ENCODE measurements at places on chromosomes 11 and 22. TPM values are rescaled to one million over a fixed set of nuclear protein-coding genes. Genes with fewer than 3 reads are reported as not detected.

- DNase-seq: no peak
Observed at GRCh38 chr22:44316393-44317122, 3.8 kb upstream of the SHISAL1 start.

- no peak for DNase-seq
Observed at GRCh38 chr11:60830478-60831142, 11.3 kb upstream of the CCDC86 start.

DNA sequence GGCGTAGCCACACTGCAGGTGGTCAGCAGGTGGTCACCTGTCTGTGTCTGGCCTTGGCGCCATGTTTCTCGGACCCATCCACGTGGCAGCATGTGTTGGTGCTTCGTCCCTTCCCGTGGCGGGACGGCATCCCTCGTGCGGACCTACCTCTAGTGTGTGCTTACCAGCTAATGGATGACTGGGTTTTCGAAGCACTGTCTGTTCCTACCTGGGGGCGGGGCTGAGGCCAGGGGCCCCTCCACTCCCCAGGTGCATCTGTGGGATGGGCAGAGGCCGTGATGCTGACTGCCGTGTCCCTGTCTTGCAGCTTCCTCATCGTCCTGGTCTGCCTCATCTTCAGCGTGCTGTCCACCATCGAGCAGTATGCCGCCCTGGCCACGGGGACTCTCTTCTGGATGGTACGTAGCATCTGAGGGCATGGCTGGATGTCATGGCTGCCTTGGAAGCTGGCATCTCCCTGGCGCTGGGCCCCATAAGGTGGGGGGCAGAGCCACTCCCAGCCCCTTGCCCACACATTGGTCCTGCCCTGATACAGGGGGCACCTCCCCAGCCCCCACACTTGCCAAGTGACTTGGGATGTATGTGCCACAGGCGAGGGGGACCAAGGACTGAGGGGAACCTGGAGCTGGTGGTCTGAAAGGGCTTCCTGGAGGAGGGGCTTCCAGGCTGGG, 82.9 kb downstream of the KCNQ1 start:
- DNase-seq: peak; percentile 42

RFPL2 gene
- total RNA-seq: not detected

KREMEN1 gene
- total RNA-seq: 73.0 TPM

GRCh38 chr11:130162733-130163132, 3.2 kb downstream of the ST14 start:
- DNase-seq: no peak

- no peak for DNase-seq
Observed at GRCh38 chr22:40114411-40114810, 63.3 kb upstream of the TNRC6B start.

DNA sequence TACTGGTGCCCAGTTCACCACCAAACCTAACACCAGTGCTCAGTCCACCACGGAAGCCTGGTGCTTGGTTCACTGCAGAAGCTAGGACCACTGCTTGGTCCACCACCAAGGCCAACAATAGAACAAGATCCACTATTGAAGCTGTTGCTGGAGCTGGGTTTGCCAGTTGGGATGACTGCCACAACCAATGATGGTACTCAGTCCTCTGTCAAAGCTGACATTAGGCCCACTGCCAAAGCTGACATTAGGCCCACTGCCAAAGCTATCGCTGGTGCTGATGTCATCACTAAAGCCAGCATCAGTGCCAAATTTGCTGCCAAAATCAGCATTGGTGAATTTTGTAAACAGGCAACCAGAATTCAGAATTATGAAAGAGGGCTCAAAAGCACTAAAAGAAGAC, 1850.2 kb upstream of the RAG2 start:
- peak; percentile 82 for DNase-seq

DNA sequence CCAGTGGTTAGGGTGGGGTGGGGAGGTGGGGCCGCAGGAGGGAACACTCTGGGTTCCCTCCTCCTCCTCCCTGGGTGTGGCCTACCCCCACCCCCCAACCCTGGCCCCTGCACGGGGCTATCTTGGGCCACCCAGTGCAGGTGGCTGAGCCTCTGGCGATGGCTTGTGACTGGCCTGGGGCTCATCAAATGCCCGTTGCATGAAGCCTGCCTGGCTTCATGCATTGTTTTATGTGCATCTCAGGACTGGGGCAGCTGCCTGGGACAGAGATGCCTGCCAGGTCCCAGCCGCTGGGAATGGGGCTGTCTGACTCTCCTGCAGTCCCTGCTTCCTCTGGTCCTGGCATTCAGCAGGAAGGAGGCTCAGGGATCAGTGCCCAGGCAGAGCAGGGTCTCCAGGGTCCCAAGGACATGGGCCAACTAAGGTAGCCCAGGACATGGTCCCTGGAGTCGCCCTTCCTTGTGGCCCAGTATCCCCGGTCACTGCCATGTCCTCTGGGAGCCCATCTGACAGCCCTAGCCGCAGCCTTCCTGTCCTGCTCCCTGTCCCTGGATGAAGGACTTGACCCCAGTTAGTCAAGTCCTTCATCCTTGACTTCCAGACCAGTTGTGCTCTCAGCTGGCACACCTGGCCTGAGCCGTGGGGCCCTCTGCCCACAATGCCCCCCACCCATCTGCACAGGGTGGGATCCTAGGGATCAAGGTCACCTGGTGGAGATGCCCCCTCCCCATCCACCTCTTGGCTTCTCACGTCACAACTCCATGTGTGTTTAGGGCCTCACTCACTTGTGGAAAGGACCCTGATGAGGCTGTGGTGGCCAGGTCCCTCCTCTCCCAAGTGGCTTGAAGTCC, 112.1 kb upstream of the FGF3 start:
- no peak for DNase-seq

- DNase-seq: no peak
Observed at GRCh38 chr11:69562816-69563215, 78.1 kb upstream of the CCND1 start.

RIMBP3B gene
- 0.06 TPM for total RNA-seq

DNA sequence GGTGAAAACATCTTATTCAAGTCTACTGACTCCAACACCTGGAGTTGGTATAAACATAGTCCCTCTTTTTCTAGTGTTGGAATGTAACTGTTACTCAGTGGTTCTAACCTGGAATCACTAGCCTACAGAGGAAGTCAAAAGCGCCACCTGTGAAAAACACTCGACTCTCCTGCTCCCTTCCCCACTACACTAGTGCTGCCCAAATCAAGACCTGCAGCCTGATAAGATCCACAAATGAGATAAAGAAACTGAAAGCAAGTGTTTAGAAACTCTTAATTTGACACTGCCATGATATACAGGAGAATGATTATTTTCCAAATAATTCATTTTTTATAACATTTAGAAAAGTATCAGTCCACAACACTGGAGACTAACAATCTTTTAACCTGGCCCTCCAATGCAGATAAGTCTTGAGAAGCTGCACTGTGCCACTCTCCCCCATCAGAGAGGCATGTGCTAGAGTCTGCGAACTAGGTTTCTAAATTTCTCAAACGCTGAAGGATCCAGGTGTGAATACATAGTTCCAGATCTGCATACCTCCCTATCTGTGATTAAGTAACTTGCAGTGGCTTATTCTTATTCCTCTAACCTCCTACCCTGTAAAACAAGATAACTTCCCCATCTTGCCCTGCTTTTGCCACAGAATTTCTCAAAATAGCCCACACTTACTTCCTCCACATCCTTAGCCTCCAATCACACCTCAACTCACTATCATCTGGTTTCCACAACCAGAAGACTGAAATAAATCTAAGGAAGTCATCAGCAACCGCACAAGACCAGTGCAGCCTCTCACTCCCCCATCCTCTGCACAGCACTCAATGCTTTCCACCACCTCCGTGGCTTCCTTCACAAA, 88.1 kb downstream of the RRAS2 start:
- DNase-seq: no peak

DNA sequence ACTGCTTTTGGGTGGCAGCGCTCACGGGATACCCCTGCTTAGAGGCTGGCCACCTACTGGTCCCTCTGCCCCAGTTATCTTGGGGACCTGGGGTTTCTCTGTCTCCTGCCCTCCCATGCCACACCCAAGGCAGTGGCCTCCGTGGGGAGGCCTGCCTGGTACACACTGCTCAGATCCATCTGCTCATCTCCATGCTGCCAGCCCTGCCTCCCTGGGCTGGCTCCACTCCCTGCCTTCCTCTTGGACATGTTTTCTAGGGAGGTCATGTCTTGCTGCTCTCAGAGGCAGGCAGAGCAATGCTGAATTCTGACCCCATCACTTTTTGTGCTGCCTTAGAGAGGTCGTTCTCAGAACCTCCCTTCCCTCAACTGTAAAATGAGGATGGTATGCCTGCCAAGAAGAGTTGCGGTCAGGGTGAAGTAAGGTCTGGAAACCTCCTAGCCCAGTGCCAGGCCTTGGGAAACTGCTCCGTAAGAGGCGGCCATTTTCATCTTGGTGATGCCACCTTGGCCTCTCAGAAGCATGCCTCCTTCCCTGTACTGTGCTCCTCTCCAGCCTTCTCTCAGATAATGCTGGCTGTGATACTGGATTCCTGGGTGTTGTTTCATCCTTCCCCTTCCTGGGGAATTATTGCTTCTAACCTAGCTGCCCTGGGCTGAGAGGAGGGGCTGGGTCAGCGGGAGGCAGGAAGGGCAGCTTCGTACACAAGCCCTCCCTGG, 186.4 kb upstream of the ZBED5 start:
- DNase-seq: no peak

DNA sequence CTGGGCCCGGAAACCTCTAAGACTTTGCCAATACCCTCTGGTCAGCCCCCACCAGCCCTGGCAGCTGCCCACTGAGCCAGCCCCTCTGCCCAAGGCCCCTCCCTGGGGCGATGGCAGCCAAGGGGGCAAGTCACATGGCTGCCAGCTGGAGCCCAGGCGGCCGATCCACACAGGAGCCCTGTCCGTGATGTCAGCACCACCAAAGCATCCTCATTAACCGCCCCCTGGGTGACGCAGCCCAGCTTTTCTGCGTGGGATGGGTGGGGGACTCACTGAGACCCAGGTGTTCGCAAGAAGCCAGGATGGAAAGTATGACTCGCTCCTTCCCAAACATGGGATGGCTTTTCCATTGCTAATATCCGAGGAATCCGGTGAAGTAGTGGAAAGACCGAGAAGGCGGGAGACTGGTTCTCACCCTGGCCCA, 46.6 kb upstream of the WNT7B start:
- no peak for DNase-seq

DNA sequence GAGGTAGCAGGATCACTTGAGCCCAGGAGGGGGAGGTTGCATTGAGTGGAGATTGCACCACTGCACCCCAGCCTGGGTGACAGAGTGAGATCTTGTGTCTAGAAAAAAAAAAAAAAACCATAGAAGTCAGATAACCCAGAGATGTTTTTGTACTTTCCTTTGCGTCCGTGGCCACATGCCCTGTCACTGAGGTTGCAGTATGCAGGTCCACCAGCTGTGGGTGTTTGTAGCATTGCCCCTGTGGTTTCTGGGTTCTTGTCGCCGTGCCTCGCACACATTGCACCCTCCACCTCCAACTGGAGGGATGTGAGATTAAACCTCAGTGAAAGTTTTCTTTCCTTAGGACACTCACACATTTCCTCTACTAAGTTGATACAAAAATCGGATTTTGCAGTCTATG, 70.3 kb downstream of the TNRC6B start:
- DNase-seq: no peak

GRCh38 chr11:115528225-115528624, 24.0 kb upstream of the CADM1 start:
- peak; percentile 59 for DNase-seq

DNA sequence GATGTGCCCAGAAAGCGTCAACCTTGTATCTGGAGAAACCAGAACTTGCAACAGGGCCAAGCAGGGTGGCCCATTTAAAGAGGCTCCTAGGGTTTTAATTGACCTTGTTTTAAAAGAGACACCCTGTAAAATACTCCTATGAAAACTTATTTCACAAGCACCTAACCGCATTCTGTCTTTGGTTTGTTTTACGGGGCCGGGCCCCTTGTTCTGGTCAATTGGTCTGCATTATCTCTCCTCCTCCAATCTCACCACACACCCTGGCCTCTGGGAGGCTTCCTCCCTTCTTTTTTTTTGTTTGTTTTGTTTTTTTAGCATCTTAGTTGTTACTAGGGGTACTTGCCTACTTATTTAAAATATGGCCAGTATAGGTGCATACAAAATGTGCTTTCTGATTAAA, 4.7 kb downstream of the EHF start:
- DNase-seq: no peak

IFITM10 gene
- 1.0 TPM for total RNA-seq

OR51E1 gene
- total RNA-seq: 0.25 TPM

EP300 gene
- total RNA-seq: 25.6 TPM

- no peak for DNase-seq
Observed at GRCh38 chr11:120044011-120044675, 93.8 kb downstream of the TRIM29 start.

GRCh38 chr22:37897807-37898206, 8.3 kb upstream of the MICALL1 start:
- DNase-seq: no peak

DNA sequence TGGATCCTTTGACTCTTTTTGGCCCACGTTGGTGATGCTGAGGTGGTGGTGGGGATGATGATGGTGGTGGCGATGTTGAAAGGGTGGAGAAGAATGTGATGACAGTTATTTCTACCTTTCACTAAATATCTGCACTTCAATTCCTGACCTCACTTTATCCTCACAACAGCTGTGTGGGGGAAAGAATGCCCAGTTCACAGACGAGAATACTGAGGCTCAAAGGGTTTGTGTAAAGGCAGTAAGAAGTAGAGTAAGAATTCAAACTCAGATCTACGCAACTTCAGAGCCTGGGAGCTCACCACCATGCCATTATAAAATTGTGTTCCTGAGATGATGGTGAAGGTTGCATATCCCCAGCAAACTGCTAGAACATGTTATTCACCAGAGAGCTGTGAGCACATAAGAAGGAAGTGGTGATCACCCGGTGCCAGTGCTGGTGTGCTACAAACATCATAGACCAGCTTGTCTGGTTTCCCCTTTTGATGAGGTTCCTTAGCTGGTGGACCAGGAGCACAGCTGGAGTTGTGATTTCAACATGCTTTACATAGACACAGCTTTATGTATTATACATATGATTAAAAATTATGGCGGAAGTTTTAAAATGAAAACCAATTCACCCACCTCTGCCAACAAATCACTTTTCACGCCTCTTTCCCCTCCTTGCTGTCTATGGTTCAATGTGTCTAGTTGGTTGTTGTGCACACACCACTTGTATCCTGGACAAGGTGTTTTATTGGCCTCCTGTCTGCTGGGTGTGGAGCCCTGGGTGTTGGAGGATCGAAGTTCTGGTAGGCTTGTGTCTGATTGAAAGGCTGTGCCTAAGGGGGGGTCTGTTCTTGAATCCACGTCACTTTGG, 6.2 kb downstream of the ST14 start:
- DNase-seq: no peak

DNA sequence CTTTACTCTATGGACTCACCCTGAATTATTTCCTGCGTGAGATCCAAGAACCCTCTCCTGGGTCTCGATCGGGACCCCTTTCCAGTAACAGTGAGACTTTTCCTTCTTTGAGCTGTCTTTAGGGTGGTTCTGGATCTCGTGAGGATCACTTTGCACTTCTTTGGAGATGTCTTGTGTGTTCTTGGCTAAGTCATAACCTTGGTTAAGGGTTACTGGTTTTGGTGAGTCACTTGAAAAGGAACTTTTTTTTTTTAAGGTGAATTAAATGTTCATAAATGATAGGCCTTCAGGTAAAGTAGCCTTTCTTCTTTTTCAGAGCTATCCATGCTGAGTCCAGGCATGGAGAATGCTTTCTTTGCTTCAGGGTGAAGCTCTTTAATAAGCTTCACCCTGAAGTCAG, 19.4 kb upstream of the GSTP1 start:
- no peak for DNase-seq

KCNJ4 gene
- 15.7 TPM for total RNA-seq

P2RX6 gene
- total RNA-seq: 1.7 TPM
